ENCODE measurements at places on chromosomes 6 and 20.

- no peak for DNase-seq
Measured at GRCh38 chr20:49515586-49515985, 33.1 kb upstream of the KCNB1 start.

- peak; percentile 61 for DNase-seq
Measured at GRCh38 chr20:64161356-64162238, 2.7 kb upstream of the MYT1 start.

- no peak for DNase-seq
Measured at GRCh38 chr6:129699659-129700058, 10.3 kb downstream of the ARHGAP18 start.

- no peak for DNase-seq
Measured at GRCh38 chr6:13237318-13237717, 91.0 kb downstream of the TBC1D7 start.

- no peak for DNase-seq
Measured at GRCh38 chr6:140355476-140355875, 981.0 kb upstream of the CITED2 start.

- no peak for DNase-seq
Measured at GRCh38 chr6:157761926-157762325, 61.1 kb upstream of the SNX9 start.

DNA sequence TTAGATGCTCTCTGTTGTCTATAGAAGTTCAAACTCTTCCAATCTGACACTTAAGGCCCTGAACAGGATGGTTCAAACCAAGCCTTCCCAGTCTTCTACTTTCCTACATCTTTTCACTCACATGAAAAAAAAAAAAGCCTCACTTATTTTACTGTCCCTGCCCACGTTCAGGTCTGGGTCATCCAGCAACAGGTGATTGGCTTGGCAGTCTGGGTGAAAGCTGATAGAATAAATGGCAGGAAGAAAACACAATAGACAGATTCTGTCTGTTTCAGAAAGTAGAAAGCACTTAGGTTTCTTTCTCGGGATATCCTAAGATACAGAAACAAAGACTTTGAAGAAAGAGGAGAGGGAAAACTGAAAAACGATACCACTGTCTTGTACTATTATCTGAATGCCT, 61.8 kb upstream of the HSF2 start:
- no peak for DNase-seq

DNA sequence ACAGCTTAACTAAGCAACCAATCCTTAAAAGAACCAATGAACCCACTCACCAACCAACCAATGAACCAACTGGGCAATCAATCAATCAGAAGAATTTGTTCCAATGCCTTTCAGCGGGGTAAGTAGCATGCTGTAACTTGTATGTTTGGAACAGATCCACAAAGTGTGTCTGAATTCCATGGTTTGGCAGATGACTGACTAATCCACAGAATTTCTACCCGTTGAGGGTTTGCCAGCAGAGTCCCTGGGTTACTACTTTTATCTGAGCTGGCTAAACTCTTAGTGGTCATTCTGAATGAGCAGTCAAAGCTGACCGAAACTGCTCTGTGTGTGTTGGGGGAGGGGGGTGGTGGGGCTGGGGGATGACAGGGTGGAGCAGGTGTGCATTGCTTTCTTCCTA, 125.0 kb upstream of the JAG1 start:
- no peak for DNase-seq

DNA sequence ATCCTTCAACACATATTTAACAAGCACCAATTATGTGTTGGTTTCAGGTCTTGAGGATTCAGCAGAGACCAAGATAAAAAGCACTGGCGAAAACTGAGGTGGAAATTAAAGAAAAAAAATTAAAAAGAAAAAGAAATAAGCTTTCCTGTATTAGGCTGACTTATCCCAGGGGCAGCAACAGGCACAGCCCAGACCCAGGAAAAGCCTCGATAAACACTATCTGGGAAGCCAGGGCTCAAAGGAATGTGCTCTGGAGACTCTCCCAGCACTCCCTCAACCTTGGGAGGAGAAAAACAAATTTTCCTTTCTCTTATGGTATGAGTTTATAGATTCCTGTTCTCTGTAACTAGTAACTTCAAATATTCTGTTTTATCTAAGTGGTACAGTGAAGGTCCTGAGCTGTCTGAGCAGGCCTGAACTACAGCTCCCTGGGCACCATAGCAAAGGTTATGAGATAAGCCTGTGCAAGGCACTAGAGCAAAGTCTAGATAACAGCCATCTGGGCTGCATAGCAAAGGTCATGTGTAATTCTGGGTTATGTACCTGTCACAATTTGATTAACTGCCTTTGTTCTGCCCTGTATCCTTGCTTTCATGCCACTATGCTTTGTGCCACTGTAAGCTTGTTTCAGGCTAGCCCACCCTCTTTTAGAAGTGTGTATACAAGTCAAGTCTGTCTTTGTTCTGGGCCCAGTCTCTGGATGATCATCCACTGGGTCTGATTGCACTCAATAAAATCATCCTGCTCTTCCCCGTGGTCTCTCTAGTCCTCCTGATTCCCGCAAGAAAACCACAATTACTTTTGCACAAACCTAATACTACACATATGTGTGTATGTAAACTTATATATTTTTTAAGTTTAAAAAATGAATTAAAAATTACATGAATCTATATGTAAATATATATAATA, 54.0 kb downstream of the IL22RA2 start:
- no peak for DNase-seq

- no peak for DNase-seq
Measured at GRCh38 chr20:51926670-51927305, 124.5 kb upstream of the SALL4 start.

DNA sequence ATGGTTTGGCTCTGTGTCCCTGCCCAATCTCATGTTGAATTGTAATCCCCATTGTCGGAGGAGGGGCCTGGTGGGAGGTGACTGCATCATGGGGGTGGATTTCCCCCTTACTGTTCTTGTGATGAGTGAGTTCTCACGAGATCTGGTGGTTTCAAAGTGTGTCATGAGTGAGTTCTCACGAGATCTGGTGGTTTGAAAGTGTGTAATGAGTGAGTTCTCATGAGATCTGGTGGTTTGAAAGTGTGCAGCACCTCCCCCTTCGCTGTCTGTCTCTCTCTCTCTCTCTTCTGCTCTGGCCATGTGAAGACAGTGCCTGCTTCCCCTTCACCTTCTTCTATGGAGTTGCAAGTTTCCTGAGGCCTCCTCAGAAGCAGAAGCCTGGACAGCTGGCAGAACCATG, 87.6 kb downstream of the MYLK4 start:
- no peak for DNase-seq

DNA sequence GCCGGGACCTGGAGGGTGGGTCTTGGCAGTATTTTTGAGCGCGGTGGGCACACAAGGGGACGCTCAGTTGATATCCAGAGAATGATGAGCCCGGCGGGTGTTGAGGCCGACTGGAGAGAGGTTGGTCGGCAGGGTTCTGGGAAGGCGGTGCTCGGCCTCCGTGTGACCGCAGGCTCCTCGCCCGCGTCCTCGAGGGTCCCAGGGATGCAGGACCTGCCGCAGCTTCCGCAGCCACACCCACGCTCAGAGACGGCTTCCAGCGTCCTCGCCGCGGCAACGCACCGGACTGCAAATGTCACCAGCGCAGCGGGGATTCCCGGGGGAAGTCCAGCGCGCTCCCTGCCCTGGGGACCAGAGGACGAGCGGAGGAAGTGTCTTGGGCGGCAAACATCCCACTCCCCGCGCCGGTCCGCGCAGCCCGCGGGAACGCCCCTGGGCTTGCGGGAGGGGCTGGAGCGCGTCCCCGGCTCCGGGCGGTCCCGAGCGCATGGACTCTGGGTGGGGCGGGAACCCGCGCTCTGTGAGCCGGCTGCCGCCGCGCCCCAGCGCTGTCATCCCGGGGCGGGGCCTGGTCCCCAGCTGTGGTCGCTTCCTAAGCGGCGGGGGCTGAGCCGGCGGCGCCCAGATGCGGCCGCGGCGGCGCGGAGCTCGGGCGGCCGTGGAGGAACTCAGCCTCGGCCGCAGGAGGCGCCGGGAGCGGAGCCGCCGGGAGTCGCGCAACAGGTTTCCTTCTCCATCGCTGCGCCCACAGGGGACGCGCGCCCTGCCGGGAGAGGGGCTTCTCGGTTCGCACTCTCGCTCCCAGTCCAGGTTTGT, at the start of gene STX11:
TSS of gene STX11 (plus strand) at position 624 of the 816 bp plus-strand sequence. CDS start 36,111 bp downstream, outside the sequence.
- peak; percentile 64 for DNase-seq

DNA sequence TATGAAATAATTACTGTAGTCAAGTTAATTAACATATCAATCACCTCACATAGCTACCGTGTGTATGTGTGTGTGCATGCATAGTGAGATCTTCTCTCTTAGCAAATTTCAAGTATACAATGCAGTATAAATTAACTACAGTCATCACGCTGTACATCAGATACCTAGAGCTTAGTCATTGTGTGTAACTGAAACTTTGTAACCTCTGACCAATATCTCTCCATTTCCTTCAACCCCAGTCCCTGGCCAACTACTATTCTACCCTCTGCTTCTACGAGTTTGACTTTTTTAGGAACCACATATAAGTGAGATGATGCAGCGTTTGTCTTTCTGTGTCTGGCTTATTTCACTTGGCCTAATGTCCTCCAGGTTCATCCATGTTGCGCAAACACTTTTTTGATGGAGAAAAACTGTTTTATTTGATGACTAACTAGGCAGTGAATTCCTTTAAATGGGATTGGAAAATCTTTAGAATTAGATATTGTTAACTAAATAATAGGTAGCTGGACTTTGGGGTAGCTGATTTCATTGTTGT, 459.5 kb downstream of the DHX35 start:
- DNase-seq: no peak

DNA sequence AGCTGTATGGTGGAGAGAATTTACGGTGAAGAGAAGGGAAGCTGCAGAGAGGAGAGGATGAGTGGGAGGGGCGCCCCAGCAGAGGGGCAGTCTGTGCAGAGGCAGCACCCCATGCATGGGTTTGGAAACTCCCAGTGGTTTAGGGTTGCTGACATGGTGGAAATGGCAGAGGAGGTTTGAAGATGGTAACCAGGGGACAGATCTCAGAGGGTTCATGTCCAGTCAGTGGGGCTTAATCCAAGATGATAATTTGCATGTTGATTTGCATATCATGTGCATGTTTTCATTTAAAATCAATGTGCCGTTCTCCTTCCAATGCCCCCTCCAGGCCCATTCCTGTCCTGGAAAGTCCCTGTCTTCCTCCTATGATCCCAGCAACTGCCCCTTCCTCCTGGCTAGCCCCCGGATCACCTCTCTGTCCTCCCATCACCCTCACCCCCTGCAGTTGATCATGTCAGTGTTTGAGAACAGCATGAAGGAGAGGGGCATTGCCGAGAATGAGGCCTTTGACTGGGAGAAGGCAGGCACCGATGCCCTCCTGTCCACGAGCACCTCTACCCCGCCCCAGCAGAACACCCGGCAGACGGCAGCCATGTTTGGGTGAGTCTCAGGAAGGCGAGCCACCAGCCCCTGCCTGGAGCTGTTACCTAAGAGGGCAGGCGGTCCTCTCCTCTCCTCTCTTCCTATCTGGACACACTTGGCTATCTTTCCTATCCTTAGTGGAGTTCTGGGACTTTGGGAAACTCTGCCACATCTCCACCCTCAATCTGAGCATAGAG, 14.3 kb downstream of the TTBK1 start:
- no peak for DNase-seq

GRCh38 chr6:152573762-152574161, 63.4 kb downstream of the SYNE1 start:
- no peak for DNase-seq

DNA sequence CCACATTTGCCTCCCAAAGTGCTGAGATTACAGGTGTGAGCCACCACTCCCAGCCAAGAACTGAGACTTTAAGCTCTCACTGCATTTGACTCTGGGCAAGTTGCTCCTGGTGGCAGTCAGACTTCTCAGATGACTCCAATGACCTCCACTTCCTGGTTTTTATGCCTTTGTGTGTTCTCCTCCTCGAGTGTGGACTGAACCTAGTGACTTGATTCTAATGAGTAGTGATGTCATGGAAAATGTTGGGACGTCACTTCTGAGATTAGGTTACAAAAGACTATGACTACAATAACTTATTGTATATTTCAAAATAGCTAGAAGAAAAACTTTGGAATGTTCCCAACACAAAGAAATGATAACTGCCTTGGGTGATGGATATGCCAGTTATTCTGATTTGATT, 12.0 kb downstream of the SPINT3 start:
- no peak for DNase-seq

DNA sequence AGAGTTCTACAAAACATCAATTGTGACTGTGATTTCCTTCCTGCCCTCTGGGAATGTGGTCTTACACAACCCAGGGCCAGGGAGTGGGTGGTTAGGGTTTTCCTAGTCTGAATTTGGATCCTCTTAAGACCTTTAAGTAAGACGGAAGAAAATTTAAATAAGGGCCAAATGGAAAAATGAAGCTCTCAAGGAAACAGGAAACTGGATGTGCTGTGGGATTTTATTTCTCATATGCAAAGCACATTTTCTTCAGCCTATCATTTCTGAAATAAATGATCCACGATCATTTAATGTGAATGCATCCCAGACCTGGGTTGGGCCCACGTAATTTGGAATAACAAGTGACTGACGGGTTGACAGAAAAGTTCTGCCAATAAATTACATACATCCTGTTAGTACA, 243.6 kb downstream of the CLIC5 start:
- no peak for DNase-seq

DNA sequence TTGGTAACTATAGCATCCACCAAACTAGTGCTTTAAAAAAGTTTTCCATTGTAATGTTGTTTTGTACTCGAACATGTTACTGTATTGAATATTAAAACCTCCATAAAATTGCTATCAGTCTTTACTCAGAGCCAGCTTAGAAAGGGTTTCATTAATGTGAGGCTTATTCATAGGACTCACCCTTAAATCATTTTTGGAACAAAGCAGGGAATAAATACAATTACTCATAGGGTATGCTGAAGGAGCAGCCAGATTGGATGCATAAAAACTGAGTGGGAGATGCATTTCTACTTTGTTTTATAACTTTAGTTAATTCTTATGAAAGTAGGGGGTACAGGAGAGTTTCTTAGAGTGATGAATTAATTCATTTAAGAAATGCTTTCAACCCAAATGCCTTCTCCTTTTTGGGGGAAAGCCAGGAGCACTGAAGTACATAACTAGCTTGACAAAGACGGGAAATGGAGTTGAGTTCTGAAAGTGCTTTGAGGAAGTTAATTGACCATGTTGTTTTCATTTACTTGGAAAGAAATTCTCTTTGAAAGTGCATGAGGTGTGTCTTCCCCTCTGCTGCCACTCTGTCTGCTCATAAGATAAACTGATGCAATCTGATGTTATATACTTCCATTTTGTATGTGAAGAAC, 90.3 kb downstream of the RNF144B start:
- DNase-seq: no peak

GRCh38 chr6:34285448-34286164, 36.8 kb upstream of the SMIM29 start:
- no peak for DNase-seq

- DNase-seq: no peak
Measured at GRCh38 chr6:139597771-139598755, 223.6 kb upstream of the CITED2 start.

GRCh38 chr6:17959302-17959701, 28.1 kb downstream of the KIF13A start:
- no peak for DNase-seq

- no peak for DNase-seq
Measured at GRCh38 chr6:126118058-126118755, 131.9 kb downstream of the TRMT11 start.

DNA sequence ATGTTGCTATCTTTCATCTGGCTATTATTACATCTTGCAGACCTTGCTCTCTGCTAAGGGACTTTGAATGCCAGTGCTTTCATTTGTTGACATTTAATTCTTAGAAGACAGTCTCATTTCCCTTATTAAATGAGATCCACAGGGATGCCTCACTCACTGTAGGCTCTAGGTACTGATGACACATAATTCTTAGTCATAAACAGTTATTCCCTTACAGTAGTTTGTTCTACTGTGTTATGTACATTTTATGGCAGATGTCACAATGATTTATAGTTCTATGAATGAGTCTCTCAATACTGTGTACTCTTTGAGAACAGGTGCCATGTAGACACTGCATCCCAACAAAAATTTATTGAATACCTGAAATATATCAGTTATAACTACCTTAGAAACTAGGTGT, 70.3 kb downstream of the FAM83B start:
- no peak for DNase-seq

All from GM12891 (cell line).